ENCODE measurements at places on chromosomes 6 and 20.

DNA sequence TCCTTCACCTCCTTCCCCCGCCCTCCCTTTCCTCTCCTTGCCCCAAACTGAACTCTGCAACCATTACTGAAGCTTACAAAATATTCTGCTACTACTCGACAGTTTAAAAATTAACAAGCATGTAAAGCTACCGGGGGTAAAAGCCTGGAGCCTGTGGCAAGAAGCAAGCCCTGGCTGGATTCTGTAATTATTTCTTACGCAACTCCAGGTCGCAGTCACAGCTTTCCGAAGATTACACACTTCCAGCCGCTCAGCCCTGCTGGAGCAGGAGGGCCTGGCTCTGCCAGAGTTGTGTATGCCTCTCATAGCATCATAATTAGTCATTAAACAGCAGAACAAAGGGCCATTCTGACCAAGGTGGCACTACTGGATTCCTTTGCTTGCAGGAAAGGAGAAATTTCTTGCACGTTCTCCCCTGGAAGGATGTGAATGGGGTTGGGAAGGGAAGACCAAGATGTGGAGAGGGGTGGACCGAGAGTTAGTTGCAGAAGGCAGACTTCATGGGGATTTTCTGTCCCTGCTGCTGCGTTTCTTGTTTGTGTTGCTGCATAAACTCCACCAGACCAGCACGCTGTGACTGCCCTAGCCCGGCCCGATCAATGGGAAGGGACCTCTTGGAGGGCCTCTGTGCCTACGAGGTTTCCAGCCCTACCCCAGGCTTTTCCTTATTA lies 23.6 kb downstream of the FOXQ1 start:
- no peak for DNase-seq

- DNase-seq, result peak; percentile 87
Observed at GRCh38 chr20:34558320-34559218, at the start of gene MAP1LC3A. Gene MAP1LC3A (plus strand): TSS chr20:34558718. CDS start chr20:34558869, 151 bp downstream.

- no peak for DNase-seq
Observed at GRCh38 chr6:51565472-51565871, 521.9 kb downstream of the PKHD1 start.

GRCh38 chr6:5522147-5522546 lies 260.8 kb downstream of the FARS2 start:
- no peak for DNase-seq

GRCh38 chr6:44897316-44897715 lies 430.8 kb upstream of the RUNX2 start:
- DNase-seq, result no peak

DNA sequence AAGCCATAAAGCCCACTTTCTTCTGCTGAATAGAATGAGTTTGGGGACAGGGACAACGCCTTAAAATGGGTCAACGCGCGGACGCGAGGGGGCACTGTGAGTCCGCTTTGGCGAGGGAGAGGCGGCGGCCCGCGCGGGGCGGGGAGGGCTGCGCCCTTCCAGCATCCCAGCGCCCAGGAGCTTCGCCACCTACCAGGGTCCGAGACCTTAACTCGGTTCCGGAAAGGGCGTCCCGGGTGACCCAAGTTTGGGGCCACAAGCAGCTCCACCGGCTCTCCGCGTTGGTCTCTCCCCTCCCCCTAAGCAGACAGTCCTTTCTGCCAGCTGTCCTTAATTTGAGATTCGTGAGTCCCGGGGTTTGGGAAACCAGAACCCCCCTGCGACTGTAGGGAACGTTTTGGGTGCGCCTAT lies 1.8 kb upstream of the SAMD5 start:
- DNase-seq, result no peak

GRCh38 chr6:74248966-74249365 lies 553.0 kb downstream of the CD109 start:
- DNase-seq, result no peak

DNA sequence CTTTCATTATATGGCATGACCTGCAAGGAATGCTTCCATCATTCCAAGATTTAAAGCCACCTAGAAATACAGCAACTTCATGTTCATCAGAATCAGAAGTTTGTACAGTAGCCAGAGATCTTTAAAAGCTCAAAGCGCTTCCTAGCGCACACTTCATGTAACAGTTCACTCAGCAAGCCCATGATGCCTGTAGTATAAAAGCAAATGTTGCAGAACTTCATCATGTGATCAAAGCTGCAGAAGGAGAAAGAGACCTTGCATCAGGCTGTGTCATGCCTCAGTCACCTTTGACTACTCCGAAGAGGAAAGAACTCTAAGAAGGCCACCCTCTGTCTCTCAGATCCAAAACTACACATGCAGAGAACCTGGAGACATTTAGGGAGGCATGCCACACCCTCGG lies 78.5 kb downstream of the AGPAT4 start:
- no peak for DNase-seq

DNA sequence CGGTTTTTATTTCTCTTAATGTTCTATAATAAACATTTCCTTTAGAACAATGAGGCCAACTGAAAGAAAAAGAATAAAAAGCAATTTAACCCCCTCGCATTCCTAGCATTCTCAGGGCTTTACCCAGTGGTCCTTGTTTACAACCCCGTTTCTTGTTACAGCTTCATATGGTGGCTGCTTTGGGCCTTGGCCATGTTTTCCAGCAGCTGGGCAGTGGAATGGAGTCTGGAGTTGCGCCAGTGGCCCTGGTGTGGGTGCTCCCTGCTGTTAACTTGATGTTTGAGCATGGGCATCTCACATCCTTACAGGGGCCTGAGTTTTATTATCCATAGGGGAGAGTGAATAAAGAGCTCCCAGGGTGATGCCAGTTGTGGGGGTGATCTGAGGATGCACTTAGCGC lies 18.8 kb downstream of the EFCAB8 start:
- no peak for DNase-seq

DNA sequence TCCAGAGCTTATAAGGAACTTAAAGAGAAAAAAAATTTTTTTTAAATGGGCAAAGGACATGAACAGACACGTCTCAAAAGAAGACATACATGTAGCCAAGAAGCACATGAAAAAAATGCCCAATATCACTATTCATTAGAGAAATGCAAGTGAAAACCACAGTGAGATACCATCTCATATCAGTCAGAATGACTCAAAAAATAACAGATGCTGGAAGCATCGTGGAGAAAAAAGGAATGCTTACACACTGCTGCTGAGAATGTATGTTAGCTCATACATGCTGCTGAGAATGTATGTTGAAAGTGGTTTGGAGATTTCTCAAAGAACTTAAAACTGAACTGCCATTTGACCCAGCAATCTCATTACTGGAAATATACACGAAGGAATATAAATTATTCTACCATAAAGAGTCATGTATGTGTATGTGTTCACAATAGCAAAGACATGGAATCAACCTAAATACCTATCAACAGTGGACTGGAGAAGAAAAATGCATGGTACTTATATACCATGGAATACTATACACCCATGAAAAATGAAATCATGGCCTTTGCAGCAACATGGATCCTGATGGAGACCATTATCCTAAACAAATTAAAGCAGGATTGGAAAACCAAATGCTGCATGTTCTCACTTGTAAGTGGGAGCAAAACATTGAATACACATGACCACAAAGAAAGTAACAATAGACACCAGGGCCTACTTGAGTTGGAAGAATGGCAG lies 5.2 kb downstream of the OR11A1 start:
- DNase-seq, result no peak

GRCh38 chr6:90406957-90407356 lies 110.3 kb upstream of the BACH2 start:
- DNase-seq, result no peak

All from stimulated activated CD4-positive, alpha-beta T cell treated with anti-CD3 and anti-CD28 coated beads, TNF-alpha, amount 100 ng/mL, for 24 hours (primary cell).